ENCODE measurements at places on chromosomes 7 and 10. TPM values are rescaled to one million over a fixed set of nuclear protein-coding genes. Genes with fewer than 3 reads are reported as not detected.

DNA sequence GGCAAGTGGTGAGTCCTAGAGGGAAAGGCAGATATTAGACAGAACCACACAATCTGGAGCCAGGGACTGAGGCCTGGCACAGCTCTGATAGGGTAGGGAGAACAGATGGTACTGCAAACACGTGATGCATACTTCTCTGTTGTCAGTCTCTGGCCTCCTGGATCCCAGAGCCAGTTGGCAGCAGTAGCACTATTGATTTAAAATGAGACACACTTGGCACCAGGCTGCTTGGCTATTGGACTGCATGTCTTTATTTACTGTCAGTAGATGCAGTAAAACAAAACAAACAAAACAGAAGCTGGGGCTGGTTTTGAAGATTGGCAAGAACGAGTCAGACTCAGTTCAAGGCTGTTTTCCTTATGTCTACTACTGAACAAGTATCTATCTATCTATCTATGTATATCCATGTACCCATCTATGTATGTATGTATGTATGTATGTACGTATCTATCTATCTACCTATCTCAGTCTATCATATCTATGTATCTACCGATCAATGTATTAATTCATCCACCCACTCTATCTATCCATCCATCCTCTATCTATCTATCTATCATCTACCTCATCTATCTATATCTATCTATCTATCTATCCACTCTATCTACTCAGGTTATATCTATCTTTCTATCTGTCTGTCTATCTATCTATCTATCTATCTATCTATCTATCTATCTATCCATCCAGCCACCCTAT, 23.4 kb upstream of the MGAM2 start:
- H3K4me3 ChIP-seq = no peak overlapping the region
- no peak for DNase-seq
- H3K36me3 ChIP-seq = no peaks in the 10 kb centered on the region
- H3K27ac ChIP-seq = no peak overlapping the region
- H3K4me1 ChIP-seq = no peaks in the 10 kb centered on the region

- no peak overlapping the region for H3K27ac ChIP-seq
- H3K36me3 ChIP-seq = no peaks in the 10 kb centered on the region
- H3K27me3 ChIP-seq = no peaks in the 10 kb centered on the region
- no peak overlapping the region for H3K4me3 ChIP-seq
- H3K4me1 ChIP-seq = no peaks in the 10 kb centered on the region
- DNase-seq = no peak
Observed at GRCh38 chr7:144489504-144489903, 86.0 kb upstream of the NOBOX start.

DNA sequence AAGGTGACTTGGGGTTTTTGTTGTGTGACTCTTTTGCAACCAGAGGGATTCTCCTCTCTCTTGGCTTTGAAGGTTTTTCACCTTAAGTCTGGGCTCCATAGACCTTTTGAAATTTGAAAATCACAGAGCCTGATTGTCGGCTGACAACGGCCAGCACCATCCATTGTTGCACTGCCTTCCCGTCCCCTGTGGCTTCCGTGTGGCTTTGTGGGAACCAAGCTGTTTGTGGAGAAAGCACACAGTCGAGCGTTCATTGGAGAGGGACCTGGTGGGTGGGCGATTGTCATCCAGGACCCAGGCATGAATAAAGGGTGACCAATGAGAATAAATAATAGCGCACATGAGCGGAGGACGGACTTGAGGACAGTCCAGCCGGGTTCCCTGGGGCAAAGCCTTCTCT, 7.4 kb upstream of the RAMP3 start:
- DNase-seq = no peak
- H3K27me3 ChIP-seq = peaks cover 7% of the 10 kb centered on the region
- peaks cover 3% of the 10 kb centered on the region for H3K4me1 ChIP-seq
- no peak overlapping the region for H3K4me3 ChIP-seq
- no peaks in the 10 kb centered on the region for H3K36me3 ChIP-seq

The PRSS2 gene
- not detected for total RNA-seq

- no peak overlapping the region for H3K27ac ChIP-seq
- no peak for DNase-seq
- no peaks in the 10 kb centered on the region for H3K27me3 ChIP-seq
- H3K4me1 ChIP-seq = no peaks in the 10 kb centered on the region
Observed at GRCh38 chr10:86653987-86654386, 360 bp upstream of the OPN4 start.

- H3K36me3 ChIP-seq = no peaks in the 10 kb centered on the region
- H3K27ac ChIP-seq = no peak overlapping the region
- H3K4me3 ChIP-seq = no peak overlapping the region
- H3K27me3 ChIP-seq = peaks cover 6% of the 10 kb centered on the region
Observed at GRCh38 chr10:122707535-122707934, 7.9 kb upstream of the C10orf120 start.

The GIMAP8 gene
- 3.8 TPM for total RNA-seq

Data from CD4-positive, alpha-beta T cell (primary cell).